ENCODE measurements at places on chromosomes 6 and 20. TPM values are rescaled to one million over a fixed set of nuclear protein-coding genes. Genes with fewer than 3 reads are reported as not detected.

DNA sequence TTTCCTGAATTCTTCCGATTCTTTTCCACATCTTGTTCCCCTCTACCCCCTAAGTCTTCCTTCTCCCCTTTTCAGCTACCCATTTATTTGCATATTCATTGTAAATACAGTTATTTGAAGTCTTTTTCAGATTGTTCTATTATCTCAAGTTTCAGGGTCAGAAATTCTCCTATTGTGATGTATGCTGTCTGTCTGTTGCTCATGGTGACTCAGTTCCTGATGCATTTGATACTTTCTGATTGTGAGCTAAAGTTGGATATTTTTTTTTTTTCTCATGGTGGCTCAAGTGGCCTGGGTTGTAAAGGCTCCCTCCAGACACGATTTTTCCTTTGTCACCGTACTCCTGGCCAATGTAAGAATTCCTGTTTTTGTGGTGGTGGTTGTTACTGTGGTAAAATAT is 4.9 kb upstream of the PI16 start:
- no peak for DNase-seq

DNA sequence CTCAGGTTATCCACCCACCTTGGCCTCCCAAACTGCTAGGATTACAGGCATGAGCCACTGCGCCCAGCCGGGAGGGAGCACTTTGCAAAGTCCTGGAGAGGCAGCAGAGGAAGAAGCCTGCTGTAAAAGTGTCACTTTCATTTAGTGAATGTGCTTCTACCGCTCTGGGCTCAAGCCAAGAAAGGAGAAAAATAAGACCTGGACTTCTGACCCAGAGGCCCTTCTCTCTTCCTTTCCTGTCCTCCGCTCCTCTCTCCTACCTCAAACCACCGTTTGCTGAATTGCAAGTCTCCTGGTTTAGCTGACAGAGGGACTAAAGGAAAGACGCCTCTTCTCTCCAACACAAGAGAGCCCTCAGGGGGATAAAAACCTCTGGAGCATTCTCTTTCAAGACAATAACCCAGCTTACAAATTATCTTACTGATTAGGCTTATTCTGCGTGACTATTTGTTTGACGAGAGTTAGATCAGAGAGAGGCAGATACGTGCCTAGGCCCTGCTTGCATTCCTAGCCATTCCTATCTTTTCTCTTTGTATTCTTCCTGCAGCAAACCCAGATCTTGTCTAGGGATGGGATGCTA is 84.2 kb upstream of the SLC22A23 start:
- DNase-seq: no peak

DNA sequence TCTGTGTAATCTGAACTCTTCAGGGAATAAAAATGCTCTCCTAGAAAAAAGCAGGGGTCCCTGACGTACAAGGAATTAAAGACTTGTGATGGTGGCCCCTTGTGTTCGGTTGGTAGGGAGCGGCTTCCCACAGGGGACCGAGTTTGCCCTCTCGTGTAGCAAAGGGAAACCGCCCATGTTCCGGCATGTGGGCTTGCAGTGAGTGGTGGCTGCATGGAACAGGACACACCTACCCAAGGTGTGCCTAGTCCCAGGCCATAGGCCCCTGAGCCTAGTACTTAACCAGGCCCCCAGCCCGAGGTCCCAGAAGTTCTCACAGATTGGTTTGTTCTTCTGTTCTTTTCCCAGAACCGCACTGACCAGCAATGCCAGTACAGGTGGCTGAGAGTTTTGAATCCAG is 15.5 kb downstream of the MYBL2 start:
- no peak for DNase-seq

DNA sequence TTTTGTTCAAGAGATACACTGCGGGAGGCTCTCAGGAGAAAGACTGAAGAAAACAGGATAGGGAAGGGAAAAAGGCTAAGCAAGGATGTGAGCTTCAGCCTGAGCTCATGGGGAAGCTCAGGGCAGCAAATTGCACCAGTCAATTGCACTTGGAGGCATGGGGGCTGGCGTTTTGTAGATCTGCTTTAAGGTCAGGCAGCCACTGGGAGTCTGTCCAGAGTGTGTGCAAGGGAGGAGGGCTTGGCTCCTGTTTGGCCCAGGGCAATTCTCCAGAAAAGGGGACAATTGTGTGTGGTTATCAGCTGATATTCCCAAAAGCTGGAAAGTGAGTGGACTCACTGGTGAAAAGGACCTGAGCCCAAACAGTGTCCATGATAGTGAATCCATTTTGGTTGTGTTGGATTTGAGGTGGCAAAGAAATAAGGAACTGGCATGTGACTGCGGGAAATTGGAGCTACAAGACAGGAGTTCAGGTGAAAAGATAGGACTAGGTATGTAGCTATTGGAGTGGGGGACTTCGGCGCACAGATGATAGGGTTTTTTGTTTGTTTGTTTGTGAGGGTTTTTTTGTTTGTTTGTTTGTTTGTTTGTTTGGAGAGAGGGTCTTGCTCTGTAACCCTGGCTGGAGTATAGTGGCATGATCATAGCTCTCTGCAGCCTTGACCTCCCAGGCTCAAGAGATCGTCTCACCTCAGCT is 22.3 kb upstream of the IER3 start:
- no peak for DNase-seq

The SYNE1 gene
- polyA plus RNA-seq: 94.6 TPM

The CD109 gene
- polyA plus RNA-seq: 12.4 TPM
